ENCODE measurements at places on chromosomes 1 and 21.

GRCh38 chr1:232393010-232393409 is 236.9 kb downstream of the SIPA1L2 start:
- DNase-seq = no peak

DNA sequence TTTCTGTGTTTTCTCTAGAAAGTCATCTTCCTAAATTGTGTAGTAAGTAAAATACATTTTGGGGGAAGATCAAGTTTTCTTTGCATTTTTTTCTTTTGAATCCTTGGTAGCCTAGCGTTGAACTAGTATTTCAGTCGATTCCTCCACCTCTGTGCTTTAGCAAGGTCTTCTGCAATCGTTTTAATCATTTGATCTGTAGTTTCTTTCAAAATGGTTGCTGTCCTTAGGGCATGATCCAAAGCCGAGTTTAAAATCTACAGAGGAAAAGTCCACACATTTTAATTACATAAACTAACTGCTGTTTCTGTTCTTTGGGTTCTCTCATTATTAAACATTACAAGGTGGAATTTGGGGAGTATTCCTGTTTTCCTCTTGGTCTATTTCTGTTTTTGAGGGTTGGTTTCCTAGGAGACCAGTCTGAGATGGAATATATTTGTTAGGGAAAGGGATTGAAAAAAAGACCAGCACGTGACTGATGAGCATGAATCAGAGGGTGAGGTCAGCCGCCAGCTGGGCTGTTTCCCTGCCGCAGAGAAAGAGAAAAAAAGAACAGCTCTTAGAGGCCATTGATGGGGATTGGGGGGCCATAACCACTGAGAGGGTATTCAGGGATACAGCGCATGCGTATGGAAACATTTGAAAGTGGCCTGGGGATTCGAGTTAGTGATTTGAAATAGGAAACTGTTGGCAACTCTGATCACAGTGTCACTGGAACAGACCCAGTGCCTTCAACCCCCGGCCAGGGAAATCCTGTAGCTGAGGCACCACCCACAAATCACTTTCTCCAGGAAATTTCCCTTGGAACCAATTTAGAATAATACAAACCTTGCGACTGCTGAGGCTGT is 40.6 kb downstream of the AKNAD1 start:
- DNase-seq = no peak

- DNase-seq = no peak
These were observed 60.5 kb downstream of the SPATA46 start for GRCh38 chr1:162316187-162316586.

GRCh38 chr1:100132566-100133477 is at the start of the genes SASS6 and TRMT13:
SASS6 (minus strand) TSS chr1:100132930; CDS start chr1:100132814, 116 bp downstream.
TRMT13 (plus strand) TSS chr1:100133163; CDS start chr1:100133169, 6 bp downstream.
- DNase-seq = peak; percentile 94

GRCh38 chr1:23931491-23931880 is 18.3 kb upstream of the CNR2 start:
- DNase-seq = no peak

GRCh38 chr1:5847013-5847659 is 145.1 kb downstream of the NPHP4 start:
- no peak for DNase-seq

GRCh38 chr1:207812778-207813511 is 61.1 kb downstream of the CD46 start:
- no peak for DNase-seq

DNA sequence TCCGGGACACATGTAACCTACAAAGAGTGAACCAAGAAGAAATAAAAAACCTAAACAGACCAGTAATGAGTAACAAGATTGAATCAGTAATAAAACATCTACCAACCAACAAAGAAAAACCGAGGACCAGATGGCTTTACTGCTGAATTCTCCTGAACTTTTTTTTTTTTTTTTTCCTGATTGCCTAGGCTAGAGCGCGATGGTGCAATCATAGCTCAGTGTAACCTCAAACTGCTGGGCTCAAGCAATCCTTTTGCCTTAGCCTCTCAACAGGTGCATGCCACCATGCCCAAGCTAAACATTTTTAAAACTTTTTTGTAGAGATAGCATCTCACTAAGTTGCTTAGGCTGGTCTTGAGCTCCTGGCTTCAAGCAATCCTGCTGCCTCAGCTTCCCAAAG is 11.2 kb upstream of the FGGY start:
- DNase-seq = no peak

DNA sequence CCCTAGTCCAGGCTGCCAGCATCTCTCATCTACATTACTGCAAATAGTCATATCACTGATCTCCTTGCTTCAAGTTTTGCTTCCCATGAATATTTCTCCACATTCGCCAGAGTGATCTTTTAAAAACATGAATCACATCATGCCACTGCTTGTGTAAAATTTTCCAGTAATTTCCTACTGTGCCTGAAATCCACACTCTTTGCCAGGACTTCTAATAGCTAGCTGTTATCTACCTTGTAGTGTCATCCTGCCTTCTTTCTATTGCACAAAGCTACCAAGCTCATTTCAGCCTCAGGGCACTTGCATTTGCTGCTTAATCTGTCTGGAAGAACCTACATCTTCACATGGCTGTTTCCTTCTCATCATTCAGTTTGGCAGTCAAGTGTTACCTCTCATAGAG is 33.9 kb upstream of the ZNF362 start:
- DNase-seq = no peak

GRCh38 chr1:191348328-191348727 is 809.9 kb upstream of the RGS18 start:
- no peak for DNase-seq

DNA sequence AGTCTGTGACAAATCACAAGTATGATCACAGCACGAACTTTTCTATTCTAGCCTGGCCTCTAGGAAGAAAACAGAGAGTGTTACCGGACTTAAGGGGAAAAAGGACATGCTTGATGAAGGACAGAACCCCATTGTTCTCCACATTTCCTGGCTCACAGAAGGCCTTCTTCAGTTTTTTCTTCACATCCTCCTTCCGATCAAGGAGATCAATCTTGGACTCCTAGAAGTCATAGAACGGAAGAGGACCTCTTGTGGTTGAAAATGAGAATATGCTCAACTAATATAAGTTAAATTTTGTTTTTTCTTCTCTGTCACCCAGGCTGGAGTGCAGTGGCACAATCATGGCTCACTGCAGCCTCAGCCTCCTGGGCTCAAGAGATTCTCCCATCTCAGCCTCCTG is 30.3 kb downstream of the YARS1 start:
- DNase-seq = no peak

DNA sequence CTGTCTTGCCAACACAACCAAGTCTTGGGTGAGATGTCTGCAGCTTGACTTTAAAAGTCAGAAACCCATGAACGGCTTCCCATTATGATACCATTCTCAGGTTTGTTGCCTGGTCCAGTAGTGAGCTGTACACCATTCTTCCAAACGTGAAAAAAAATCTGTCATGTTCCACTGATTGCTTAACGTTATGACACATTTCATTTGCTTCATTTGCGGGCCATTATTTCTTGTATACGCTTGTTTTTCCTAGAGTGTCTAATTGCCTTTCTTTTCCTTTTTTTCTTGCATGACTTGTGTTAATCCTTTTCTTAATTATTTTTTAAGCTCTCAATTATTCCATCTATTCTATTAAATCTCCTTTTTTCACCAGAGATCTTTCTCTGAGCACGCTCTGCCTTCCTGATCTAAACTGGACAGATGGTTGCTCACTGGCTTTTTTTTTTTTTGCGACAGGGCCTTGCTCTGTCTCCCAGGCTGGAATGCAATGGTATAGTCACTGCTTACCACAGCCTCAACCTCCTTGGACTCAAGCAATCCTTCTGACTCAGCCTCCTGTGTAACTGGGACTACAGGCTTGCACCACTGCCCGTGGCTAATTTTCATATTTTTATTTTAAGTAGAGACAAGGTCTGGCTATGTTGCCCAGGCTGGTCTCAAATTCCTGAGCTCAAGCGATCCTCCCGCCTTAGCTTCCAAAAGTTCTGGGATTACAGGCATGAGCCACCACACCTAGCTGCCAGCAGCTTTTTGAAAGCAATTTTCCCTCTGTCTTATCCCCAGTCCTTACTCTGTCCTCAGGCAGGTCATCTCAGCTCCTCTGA is 31.7 kb upstream of the CAMTA1 start:
- DNase-seq = no peak

DNA sequence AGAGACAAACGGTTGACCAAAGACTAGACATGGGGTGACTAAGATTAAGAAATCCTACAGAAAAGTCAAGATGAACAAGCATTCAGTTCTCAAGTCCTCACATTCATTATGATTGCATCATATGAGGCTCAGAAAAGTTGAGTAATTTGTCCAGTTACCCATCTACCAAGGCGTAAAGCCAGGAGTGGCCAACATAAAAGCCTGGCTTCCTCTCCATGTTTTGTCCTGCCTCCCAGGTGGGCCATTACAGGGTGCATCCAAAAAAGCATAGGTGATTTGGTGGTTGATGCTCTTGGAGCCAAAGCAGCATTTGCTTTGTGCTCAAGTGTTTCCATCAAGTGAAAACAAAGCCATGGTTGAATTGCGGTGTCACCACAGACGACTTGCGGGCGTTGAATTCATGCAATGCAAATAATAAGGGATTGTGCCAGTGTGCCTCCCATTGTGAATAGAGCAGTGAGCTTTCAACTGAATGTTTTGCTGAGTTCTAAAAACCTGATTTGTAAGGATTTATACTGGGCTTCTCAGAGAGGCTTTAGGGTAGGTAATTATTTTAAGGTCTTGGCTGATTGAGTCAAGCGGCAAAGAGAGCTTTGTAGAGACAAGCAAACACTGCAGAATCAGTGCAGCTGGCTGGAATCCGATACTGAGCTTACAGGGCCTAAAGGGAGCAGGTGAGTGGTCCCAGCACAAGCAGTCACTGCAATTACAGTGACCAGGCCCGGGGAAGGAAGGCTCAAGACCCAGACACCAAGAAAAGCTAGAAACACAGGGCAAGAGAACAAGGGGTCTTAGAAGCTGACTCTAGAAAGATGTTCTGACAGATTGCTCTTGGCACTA is 54.1 kb downstream of the KCNJ15 start:
- no peak for DNase-seq

DNA sequence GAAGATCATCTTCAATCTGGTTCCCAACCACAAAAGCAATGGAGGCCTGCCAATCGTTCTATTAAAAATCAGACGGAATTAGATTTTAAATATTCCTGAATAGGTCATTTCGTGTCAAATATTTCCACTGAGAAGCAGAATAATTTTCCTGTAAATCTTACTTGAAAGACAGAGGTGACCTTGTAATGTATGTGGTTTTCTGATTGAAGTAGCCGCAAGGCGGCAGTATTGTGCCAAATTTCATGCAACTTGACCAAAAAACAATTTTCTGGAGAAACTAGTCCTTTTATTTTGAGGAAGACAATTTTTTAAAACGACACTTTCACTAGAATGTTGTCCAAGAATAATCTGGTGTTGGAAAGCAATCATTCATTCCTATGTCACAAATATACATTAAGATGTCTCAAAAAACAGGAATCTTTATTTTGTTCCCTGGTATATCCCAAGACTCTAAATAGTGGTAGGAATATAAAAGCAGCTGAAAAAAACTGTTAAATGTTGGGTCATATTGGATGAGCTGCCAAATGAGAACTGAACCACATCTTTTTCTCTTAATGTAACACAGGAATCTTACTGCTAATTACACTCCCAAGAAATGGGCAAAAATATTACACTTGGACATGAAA is 33.6 kb downstream of the SPAG17 start:
- DNase-seq = no peak

DNA sequence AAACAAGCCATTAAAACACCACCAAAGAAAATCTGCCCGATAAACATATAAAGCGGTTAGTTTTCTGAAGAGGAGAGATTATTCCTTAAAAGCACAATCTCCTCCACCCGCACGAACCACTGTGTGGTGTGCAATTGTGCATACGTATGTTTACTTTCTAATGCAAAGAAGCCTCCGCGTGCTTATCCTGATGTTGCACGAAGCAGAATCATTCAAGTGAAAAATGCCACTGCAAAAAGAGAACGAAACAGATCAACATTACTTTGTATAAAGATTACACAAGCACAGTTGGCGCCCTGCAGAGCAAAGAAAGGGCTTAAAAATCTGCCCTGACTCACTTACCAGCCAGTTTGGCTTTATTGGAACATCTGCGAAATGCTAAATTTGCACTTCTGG is 166.8 kb downstream of the ZNF281 start:
- DNase-seq = no peak

- DNase-seq = no peak
These were observed 212.3 kb downstream of the KAZN start for GRCh38 chr1:14810595-14811361.

GRCh38 chr1:10960411-10961299 is 51.8 kb upstream of the TARDBP start:
- peak; percentile 83 for DNase-seq

DNA sequence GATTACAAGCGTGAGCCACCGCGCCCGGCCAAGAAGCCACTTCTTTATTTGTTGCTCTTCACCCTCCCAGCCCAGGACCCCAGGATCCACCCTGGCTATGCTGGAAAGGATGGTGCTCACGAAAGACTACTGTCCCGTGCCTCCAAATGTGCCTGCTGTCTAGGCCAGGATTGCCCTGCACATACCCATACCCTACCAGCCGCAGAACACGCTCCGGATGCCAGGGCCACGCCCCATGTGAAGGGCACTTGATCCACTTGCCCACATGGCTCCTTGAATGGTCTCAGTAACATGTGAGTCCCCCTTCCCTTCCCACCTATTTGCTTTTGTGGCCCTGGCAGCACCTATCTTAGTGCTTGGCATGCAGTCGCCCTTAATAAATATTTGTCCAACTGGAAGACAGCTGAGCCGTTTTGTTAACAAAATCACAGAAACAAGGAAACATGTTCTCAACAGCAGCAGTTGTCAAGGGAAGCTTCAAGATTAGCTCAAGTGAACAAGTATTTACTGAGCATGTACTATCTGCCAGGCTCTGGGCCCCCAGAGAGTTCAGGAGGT is 13.8 kb upstream of the UBXN10 start:
- DNase-seq = no peak
